ENCODE measurements at places on chromosomes 13 and 19.
A peak's percentile ranks its signal among the peaks of the same experiment; 100 is the strongest.

DNA sequence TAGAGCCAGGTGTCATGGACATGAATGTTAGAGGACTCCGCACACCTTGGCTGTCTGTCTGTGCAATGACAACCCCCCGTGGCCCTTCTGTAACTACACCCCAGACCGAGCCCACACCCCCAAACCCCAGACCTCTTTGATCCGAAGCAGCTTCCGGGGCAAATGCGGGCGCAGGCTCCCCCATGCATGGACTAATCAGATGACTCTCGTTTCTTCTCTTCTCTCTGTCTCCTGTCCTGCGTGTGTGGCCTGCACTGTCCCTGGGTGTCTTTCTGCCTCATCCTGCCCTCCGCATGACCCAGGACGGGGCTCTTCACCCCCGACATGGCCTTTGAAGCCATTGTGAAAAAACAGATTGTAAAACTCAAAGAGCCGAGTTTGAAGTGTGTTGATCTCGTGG is 38.9 kb downstream of the TMED1 start:
- DNase-seq, result no peak

GRCh38 chr13:41780715-41781706 is 179.9 kb downstream of the VWA8 start:
- DNase-seq, result no peak

DNA sequence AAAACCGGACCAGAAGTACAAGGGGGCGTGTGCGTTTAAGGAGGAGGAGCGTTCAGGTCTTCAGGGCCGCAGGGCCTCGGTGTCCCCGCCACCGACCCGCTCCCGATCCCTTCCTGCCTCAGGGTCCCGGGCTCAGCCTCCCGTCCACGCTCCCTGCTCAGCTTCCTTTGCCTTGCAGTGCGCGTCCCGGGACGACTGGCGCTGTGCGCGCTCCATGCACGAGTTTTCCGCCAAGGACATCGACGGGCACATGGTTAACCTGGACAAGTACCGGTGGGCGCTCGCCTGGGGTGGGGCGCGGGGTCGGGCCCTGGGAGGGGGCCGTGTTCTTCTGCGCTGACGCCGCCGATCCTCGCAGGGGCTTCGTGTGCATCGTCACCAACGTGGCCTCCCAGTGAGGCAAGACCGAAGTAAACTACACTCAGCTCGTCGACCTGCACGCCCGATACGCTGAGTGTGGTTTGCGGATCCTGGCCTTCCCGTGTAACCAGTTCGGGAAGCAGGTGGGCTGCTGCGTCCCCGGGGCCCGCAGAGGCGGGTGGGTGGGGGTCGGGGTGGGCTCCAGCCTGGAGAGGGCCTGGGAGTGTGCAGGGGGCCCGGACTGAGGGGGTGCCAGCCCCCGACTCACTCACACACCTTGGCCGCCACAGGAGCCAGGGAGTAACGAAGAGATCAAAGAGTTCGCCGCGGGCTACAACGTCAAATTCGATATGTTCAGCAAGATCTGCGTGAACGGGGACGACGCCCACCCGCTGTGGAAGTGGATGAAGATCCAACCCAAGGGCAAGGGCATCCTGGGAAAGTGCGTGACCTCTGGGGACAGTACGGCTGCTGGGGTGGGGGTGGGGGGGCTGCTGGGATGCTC is 1.4 kb downstream of the GPX4 start:
- no peak for DNase-seq

- DNase-seq, result peak; percentile 3
Observed at GRCh38 chr19:3516675-3517207, 10.6 kb downstream of the FZR1 start.

GRCh38 chr19:45890877-45891276 is 4.9 kb upstream of the IRF2BP1 start:
- DNase-seq, result no peak

GRCh38 chr13:35887115-35887666 is 244.0 kb downstream of the DCLK1 start:
- no peak for DNase-seq

DNA sequence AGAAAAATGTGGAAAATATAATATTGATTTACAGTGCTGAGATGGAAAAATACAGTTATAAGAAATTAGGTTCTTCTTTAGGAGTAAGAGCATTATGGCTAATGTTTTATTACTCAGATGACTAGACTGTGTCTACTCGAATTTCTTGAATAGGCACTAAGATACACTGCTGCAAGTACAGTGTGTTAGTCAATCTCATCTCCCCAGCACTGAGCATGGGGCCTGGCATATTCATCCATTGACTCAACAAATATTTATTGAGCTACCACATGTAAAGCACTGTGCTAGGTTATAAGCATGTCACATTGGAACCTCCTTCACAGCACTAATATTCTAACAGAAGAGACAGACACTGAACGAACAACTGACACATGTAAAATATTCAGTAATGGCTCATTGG is 242.5 kb upstream of the GPC6 start:
- no peak for DNase-seq

DNA sequence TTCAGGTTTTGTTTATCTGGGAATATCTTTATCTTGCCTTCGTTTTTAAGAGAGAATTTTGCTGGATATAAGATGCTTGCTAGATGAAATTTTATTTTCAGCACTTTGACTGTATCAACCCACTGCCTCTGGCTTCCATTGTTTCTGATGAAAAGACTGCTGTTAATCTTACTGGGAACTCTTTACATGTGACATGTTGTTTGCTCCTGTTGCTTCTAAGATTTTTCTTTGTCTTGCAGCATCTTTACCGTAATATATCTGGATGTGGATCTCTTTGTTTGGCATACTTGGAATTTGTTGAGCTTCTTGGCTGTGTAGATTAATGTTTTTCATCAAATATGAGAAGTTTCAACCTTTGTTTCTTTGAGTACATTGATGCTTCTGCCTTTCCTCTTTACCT is 18.0 kb upstream of the CEBPG start:
- DNase-seq, result no peak

DNA sequence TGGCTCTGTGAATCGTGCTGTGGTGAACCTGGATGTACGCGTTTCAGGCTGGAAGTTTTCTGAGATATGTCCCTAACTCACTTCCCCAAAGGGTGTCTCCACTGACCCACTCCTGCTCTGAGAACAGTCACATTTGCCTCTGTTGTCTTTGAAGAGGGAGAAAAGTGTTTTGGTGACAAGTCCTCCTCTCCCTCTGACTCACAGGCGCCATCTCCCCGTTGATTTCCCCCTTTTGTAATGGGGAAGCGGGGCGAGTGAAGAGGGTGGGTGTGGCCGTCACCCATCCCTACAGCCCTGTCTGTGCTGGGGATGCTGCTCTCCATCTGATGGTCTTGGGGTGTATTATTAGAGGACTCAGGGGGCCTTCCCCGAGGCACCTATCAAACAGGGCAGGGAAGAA is 9.6 kb downstream of the APC2 start:
- no peak for DNase-seq

DNA sequence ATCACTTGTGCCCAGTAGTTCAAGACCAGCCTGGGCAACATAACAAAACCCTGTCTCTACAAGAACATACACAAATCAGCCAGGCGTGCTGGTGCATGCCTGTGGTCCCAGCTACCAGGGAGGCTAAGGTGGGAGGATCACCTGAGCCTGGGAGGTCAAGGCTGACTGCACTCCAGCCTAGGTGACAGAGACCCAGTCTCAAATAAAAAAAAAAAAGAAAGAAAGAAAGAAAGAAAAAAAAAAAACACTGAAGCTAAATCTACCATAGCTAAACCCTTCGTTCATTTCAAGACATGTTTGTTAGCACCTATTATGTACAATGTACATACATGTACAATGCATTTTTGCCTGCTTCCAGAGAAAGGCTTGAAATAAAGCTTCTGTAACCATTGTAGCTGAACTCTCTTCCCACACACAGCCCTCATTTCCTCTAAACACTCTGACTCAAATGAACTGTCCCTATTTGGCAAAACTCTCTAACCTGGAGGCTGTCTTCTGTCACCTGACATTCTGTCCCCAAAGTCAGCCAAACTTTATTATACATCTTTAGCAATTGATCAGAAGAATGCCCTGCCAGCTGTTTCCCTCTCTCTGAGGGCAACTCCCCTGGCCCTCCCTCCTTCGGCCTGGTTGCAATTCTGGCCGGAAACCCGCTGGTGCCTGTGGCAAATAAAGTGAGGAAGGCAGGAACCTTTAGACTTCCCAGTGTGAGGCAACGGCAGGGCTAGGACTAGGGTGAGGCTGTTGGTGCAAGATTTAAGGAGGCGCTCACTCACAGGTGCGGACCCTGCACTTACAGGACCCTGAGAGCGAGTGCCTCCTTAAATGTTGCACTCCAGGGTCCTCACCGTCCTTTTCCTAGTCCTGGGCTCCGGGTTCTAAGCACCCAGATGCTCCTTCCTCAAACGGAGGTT is 1.8 kb downstream of the ETHE1 start:
- DNase-seq, result peak; percentile 21

- no peak for DNase-seq
Observed at GRCh38 chr13:27352698-27353097, 71.7 kb upstream of the GTF3A start.

DNA sequence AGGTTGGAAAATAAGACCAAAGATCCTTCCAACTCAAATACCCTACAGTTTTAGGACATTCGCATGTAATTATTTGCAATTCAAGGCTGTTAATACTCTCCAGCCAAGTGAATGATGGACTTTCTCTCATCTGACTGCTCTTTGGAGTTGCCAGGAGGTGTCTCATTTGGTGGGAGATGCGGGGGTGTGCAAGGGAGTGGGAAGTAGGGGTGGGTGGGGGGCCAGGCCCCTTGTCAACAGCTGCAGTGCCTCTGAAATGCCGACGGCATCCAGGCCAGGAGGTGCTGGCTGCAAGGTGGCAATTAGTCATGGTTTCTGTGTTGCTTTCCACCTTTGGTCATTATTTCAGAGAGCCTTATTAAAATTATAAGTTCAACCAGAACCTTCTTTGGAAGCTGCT is 121.5 kb downstream of the KL start:
- no peak for DNase-seq

- no peak for DNase-seq
Observed at GRCh38 chr13:19962894-19963293, 4.4 kb downstream of the ZMYM2 start.

DNA sequence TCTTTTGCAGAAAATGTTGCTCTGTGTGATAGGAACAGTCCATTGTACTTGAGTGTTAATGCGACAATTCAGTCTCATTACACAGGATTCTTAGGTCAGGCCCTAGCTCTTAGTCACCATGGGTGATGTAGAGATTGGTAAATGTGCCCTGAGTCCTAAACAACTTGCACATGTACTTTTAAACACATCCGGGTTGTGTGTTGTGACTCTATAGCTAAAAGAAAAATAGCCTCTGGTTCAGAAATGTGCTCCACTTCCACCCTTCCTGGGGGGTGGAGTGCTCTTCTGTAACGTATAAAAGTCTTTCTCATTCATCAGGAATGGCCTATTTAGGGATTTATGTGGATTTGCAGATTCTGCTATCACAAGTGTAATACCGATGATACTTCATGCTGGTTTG is 5.2 kb downstream of the SPATA13 start:
- no peak for DNase-seq

GRCh38 chr19:17615889-17616685 is 60.6 kb downstream of the COLGALT1 start:
- DNase-seq, result no peak

- no peak for DNase-seq
Observed at GRCh38 chr19:18948075-18948975, 7.3 kb upstream of the HOMER3 start.

- no peak for DNase-seq
Observed at GRCh38 chr13:40466272-40466671, 200.2 kb downstream of the FOXO1 start.

GRCh38 chr13:40292536-40292935 is 373.9 kb downstream of the FOXO1 start:
- DNase-seq, result no peak

DNA sequence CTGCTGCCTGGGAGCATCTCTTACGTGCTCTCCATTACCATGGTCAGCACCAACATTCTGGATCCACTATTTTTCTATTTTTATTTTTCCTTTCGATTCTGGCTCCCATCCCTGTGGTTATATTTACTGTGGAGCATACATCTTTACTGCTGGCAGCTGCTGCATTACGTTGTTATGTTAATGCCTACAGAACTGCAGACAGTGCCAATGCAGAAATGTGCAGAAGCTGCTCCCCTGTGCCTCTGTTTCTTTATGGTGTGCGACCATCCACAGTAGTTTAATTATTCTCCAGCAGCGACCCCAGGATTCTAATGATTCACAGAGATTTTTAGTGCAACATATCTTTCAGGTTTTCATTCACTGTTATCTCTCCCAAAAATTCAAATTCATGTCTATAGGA is 911.7 kb upstream of the SLITRK6 start:
- DNase-seq, result no peak

- DNase-seq, result no peak
Observed at GRCh38 chr13:33884531-33885220, 66.7 kb downstream of the RFC3 start.

DNA sequence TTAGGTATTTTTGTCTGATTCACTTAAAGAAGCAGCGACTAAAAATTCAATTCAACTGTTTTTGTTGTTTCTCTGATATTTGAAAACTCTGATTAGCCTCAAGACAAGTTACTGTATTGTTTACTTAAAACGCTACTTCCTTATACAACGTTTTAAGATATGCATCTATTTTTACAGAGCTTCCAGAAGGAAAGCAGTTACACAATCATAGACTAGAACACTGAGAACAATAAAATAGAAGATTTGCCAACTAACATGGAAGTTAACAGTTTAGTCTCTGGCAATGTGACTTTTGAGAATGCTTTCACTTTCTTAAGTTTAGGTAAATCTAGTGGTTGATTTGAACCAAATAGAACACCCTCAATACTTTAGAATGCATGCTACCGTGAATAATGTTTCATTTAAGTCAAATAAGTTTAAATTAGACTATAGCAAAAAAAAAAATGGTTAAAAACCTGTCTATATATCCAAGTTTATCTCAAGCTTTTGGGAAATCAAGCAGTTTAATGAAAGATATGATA is 614.8 kb downstream of the DACH1 start:
- no peak for DNase-seq

Measured in nucleus accumbens (tissue), 56 donors.